Cortex of kidney (tissue), 1 donor: ENCODE measurements at places on chromosomes 16 and 17.

GRCh38 chr17:17859909-17860765 lies 23.4 kb upstream of the SREBF1 start:
- no peak for DNase-seq

DNA sequence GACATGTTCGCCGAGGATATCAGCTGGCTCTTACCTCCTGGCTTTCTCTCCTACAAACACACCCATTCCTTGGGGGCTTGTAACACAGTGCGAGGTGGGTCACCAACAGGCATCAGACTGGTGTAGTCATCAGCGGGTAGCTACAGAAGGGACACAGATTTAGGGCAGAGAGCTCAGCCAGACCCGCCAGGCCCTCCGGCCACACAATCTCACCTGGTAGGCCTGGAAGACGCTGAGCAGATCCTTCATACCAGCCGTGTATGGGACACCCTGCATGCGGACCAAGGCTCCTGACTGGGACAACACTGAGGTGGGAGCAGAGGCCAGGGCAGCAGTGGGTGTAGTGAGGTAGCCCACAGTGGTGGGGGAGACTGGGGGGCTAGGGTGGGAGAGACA lies 5.8 kb downstream of the ESRP2 start:
- no peak for DNase-seq

DNA sequence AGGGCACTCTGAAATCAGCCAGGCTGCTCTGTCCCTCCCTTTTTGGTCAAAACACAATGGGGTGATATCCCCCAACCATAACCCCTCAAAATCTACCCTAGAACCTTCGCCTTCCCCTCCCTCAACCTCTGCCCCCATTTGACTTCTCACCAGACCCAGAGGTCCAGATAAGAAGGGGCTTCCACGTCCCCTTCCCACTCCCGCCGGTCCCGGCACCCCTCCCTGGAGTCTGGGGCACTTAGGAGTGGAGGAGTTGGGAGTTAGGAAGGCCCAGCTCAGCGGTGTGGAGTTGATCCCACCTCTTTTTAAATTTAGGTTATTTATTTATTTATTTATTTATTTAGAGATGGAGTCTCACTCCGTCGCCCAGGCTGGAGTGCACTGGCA lies 619 bp upstream of the TMEM92 start:
- no peak for DNase-seq

DNA sequence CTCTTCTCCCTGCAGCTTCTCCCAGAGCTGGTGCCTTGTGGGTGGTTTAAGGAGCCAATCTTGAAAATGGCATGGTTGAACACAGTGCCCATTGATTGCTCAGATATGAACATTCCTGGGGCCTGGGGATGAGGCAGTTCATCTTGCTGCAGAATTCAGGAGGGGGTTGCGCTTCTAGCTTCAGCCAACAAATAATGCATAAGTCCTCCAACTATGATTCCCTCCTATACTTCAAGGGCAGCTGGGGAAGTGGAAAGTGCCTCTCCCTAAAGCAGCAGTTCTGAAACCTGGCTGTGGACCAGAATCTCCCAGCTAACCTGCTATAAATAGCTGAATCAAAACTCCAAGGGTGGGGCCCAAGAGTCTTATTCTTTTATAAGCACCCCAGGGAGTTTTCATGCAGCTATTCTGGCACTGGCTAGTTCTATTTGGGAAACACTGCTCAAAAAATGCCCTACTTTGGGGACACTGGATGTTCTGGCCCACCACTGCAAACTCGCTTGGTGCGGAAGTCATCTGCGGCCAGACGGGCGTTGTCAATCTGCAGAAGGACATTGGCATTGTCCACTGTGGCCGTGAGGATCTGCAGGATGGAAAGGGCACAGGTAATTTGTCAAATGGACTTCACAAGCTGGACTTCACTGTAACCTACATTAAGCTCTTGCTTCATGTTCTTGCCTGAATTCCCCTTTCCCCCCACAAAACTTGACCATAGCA lies 130.3 kb downstream of the CCDC144A start:
- DNase-seq: no peak

- no peak for DNase-seq
Observed at GRCh38 chr16:84055366-84055765, 12.8 kb upstream of the SLC38A8 start.

GRCh38 chr17:7311110-7311705 lies 3.8 kb downstream of the EIF5A start:
- no peak for DNase-seq

DNA sequence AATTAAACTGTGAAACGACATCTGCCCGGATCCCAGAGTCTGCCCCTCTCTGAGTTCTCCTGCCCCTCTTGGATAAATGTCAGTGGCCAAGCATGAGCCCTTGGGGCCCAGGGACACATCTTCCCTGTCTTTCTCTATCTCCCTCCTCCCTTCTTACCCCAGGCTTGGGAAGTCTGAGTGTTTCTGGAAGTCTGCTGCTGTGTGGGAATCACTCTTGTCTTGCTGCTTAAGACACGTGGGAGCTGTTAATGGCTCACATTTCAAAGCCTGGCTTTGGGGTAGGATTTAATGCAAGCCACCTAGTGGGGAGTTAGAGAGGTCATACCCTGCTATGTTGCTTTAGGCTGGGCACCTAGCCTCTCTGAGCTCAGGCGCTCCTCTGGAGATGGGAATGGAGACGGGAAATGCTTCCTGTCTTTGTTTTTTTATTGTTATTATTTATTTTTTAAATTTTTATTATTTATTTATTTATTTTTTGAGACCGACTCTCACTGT lies 218.5 kb upstream of the CIBAR2 start:
- no peak for DNase-seq

- DNase-seq: no peak
Observed at GRCh38 chr16:57447186-57447962, at the start of the genes CIAPIN1 and COQ9. Gene CIAPIN1, minus strand, starts transcription at chr16:57447385. Its CDS starts 6,457 bp downstream, at chr16:57440928. Gene COQ9, plus strand, starts transcription at chr16:57447479. Its CDS starts 27 bp downstream, at chr16:57447506.

GRCh38 chr17:15883617-15884111 lies 61.3 kb upstream of the ADORA2B start:
- no peak for DNase-seq

GRCh38 chr16:68711421-68712139 lies 25.5 kb upstream of the CDH1 start:
- no peak for DNase-seq

GRCh38 chr16:57316390-57317017 lies 32.0 kb upstream of the PLLP start:
- DNase-seq: no peak

- no peak for DNase-seq
Observed at GRCh38 chr16:78092758-78093157, 6.7 kb upstream of the WWOX start.

GRCh38 chr16:82639666-82640336 lies 13.0 kb downstream of the CDH13 start:
- DNase-seq: no peak

DNA sequence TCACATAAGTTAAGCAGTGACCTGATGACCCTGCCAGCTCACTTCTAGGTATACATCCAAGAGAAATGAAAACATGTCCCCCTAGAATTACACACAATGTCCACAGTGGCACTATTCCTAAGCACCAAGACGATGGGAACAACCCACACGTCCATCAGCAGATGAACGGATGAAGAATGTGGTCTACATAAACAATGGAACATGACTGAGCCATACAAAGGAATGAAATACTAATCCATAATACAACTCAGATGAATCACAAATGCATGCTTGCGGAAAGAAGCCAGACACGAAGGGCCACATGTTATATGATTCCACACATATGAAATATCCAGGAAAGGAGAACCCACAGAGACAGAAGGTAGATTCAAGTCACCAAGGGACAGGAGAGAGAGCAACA lies 17.4 kb downstream of the USP22 start:
- no peak for DNase-seq

- no peak for DNase-seq
Observed at GRCh38 chr16:54873071-54873470, 57.6 kb upstream of the IRX5 start.

DNA sequence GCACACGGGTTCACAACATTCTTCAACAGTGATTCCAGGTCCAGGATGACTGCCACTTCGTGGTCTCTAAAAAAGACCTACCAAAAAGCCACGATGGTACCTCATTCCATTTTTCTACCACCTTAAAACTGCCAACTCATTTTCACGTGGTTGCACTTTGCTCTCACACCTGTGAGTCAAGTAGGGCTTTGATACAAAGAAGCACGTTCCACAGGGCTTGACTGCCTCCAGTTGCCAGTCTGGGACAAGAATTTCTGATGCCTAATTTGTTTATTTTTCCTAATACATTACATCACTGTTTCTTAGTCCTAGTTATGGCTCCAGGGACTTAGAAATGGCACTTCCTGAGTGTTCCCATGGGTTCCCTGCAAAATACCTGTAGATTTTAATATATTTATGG lies 911.6 kb upstream of the EEF2KMT start:
- DNase-seq: no peak

GRCh38 chr17:10652984-10653659 lies 4.0 kb downstream of the MYH3 start:
- DNase-seq: no peak

GRCh38 chr17:78432226-78433012 lies 54.0 kb downstream of the PGS1 start:
- DNase-seq: no peak

DNA sequence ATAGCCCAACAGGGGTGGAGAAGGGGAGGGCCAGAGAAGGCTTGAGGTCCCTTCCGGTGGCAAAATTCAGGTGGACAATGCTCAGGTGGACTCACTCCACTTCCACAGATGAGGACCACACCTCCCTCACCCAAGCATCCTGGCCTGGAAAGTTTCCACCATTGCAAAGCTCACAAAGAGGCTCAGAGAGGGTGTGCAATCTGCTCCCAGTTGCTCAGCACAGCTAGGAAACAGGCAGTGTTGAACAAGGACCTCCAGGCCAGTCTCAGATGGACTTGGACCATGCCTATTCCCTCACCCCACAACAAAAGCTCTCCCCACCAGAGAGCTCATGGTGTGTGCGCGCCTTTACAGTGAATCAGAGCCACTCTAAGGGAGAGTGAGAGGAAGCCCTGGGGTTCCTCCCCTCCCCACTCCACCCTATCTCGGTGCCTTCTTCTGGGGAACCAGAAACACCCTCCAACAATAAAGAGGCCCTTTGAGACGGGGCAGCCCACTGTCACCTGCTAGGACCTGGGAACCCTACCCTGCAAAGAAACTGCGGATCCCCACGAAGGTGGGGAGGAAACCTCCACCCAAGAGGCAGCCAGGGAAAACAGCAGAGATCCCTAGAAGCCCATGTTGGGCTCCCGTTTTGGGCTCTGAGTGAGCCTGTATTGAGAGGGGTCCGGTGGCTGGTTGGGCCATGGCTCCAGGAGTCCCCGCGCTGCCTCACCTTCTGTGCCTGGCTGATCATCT lies 1.6 kb downstream of the FAM83G start:
- no peak for DNase-seq

DNA sequence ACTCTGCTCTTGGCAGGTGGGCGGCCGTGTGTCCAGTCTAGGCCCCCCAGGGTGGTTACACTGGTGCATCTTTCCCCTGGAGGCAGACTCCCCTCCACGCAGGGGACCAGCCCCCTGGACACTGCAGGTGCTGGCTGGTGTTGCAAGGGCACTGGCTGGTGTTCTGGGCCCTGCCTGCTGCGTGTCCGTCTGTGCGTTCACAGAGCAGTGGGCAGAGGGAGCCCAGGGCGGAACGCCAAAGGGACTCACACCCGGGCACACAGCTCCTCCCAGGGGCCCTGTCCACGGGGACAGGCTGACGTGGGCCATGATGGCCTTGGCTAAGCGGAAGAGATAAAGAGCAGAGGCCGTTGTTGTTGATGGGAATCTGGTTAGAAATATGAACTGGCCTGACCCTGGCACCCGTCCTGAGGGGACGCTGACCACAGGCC lies 27.3 kb downstream of the ACSF3 start:
- no peak for DNase-seq

- DNase-seq: no peak
Observed at GRCh38 chr17:2403044-2403443, 2.2 kb upstream of the MNT start.

DNA sequence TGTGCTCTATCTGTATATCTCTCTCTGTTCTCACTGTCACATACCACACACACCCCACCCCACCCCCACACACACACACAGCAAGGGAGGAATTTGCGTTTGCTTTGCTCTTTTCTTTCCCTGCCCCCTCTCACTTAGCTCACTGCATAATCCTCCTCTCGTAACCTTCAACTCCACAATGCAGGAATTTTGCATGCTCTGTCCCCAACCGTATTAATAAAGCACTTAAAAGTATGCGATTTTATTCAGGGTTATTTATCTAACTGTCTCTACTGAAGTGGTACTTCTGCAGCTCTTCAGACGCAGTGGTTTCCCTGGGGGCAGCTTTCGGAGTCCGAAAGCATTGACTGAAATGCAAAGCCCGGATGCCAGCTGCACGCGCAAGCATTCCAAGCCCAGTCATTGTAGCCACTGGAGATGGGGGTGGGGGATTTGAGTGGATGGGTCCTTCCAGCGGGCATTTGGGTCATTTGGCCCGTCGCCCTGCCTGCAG lies 105.4 kb upstream of the RBFOX1 start:
- DNase-seq: no peak

GRCh38 chr17:6755731-6756184 lies at the start of gene XAF1:
Gene XAF1, plus strand, starts transcription at chr17:6756046. Its CDS starts 33 bp downstream, at chr17:6756079.
- no peak for DNase-seq

- no peak for DNase-seq
Observed at GRCh38 chr17:70622368-70623260, 453.3 kb downstream of the KCNJ2 start.

- DNase-seq: no peak
Observed at GRCh38 chr17:75411328-75412067, 6.0 kb upstream of the GRB2 start.

- no peak for DNase-seq
Observed at GRCh38 chr17:81582341-81582740, 30.2 kb upstream of the FAAP100 start.

GRCh38 chr16:3060339-3061127 lies 4.9 kb upstream of the IL32 start:
- no peak for DNase-seq

- no peak for DNase-seq
Observed at GRCh38 chr17:34411646-34412421, 48.8 kb upstream of the CCL1 start.

GRCh38 chr16:85420501-85421337 lies 192.4 kb upstream of the GSE1 start:
- DNase-seq: no peak

GRCh38 chr17:70098030-70098429 lies 23.0 kb downstream of the KCNJ16 start:
- DNase-seq: no peak

DNA sequence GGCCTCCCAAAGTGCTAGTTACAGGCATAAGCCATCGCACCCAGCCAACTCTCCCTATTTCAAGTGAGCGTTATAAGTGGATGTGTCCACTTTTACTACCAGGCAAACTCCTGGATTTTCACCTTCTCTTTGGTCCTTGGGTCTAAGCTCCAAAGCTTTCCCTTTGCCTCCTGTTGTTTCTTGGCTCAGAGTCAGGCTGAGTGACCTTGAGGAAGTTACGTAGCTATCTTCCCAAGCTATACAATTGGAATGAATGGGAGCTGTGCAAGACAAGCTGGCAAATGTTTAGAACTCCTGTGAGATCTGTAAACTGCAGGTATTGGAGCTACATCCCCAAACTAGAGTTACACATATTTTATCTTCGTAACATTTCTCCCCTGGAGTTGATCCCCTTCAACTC lies 20.3 kb downstream of the NXPH3 start:
- no peak for DNase-seq

GRCh38 chr16:69937465-69937951 lies 13.6 kb upstream of the CLEC18A start:
- DNase-seq: no peak
